AML-193 (cell line): ENCODE measurements at places on chromosomes 5 and 9.

DNA sequence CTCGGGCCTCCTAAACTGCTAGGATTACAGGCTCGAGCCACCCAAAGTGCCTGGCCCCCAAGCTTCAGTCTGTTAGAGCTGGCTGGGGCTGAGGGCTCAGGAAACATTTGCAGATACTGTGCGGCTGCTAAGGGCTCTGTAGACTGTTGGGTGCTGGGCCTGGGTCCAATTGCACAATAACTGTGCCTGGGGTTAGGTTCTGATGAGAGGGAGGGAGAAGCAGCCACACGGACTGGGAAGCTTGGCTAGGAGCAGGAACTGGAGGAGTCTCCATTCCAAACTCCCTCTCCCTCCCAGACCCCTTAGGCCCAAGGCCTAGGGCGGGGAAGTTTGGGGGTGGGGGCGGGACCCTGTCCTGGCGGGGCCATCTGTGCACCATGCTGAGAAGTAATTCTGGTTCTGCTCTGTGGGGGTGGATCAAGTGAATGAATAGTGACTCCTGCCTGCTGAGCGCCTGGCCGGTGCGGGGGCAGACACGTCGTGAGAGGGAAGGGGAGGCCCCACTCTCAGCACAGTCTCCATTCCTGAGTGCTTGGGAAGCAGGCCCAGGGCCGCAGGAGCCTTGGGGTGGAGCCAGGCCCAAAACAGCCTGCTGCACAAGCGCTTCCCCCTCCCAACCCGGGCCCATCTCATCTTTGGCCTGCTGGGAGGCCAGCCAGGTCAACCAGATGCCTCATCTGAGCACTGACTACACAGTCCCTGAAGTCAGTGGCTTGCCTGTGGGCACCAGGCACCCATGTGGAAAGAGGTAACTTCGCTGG lies 1.5 kb downstream of the ASS1 start:
- no peak for DNase-seq

GRCh38 chr9:76796296-76796695 lies 32.1 kb downstream of the PCA3 start:
- no peak for DNase-seq

- no peak for DNase-seq
Observed at GRCh38 chr5:121763665-121764064, 88.0 kb upstream of the FTMT start.

DNA sequence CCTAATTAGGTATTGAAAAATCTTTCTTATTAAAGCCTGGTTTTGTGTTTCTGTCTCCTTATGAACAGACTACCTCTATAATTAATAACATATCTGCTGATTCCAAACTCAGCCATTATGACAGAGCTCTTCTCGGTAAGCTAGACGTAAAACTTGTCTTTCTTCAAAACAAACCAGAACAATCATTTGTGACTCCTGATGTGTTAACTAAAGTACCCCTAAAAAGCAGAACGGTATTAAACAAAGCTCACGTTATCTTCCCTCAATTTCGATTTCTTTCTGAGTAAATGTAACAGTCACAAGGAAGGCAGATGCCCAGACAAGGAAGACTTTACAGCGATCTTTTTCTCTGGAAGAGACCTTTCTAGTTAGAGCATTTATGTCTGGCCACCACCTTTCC lies 1.8 kb downstream of the SEMA5A start:
- no peak for DNase-seq

DNA sequence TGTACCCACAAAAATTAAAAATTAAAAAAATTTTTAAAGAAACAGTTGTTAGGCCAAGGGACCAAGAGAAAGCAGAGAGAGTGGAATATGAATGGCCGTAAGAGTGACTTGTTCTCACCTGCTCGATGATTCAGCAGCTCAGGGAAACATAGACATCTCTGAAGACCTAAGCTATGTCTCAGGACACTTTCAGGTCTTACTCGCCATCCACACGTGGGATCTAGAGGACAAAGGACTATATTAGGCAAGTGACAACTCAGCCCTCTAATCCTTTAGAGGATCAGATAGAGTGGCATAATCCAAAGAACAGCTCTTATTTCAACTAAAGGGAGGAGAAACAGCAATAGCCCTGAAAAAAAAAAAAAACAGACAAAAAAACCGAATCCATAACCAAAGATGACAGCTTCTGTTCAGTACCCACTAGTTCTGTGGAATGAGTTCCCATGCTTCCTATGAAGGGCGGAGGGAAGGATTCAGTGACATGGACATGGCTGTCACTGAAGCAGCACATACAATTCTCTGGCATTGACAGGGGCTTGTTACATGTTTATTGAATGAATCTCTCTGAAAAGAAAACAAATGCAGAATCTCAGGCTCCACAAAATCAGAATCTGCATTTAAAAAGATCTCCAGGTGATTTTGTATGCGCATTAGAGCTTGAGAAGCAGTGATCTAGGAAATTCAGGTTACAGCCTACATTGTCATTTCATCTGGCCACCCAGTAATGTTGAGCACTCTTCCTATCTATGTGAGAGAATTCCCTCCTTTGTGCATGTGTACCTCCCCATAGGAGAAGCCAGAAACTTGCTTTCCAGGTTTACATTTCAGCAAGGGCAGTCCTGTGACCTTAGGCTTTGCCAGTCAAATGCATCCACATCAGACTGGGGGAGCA lies 96.0 kb downstream of the KIAA1958 start:
- no peak for DNase-seq

- no peak for DNase-seq
Observed at GRCh38 chr9:90921969-90922368, 120.3 kb downstream of the SYK start.

DNA sequence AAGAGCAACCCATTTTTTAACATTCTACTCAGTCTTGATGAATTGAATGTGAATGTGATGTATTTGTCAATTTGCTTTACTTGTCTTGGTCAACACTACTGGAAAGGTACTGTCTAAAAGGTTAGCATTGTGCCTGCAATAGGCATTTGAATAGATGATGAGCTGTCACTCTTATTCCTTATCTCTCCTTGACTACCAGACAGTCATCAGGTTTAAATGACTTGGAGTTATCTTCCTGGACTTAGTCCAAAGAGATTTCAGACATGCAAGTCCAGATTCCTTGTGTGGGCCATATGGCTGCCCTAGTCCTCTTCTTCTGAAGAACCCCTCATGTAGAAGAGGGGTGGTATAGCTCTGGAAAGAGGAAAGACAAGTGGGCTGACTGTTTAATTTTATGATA lies 4.8 kb downstream of the ARHGEF28 start:
- DNase-seq, result no peak

DNA sequence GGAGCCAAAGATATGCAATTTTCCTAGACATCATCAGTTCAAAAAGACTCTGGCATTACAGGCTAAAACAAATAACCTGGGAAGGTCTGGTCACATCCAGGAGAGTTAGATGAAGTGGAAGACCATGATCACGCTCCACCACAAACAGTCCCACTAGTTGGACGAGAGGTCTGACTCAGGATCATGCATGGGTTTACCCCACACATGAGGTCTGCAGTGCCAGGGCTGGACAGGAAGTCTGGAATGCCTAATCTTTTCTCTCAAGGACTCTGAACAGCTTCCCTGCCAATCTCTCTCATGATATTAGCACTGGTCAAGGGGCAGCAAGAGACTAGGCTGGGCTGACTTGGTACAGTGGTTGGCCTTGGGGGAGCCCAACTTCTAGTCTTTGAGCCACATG lies 7.1 kb downstream of the PRUNE2 start:
- no peak for DNase-seq
